ENCODE measurements at places on chromosomes 11 and 22.

DNA sequence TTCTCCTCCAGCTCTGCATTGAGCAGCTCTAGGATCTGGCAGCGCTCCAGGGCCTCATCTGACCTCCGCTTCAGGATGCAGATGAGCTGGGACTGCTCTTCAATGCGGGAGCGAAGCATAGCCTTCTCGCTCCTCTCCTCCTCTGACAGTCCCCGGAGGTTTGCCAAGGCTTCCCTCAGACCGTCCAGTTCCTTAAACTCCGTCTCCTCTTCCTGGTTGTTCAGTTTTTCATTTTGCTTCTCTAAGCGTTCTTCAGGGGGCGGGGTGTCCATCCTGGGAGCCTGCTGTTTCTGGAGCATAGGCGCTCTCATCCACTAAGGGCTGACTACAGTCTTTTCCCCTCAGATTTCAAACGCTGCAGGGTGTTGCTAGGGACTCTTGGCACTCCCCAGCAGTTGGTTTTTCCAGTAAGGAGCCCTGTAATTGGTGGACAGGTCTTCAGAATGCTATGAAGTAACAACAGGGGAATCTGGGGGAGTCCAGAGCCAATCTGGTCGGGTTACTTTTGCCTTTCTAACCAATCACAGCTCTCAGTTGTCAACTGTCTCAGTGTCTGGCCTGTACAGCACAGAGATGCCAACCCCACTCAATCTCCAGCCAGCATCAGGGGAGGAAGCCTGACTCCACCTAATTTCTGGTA lies at the start of gene CCDC89:
CCDC89 (minus strand) TSS at position 376 of the 640 bp plus-strand sequence; CDS start at position 311, 65 bp downstream.
- no peak for DNase-seq

DNA sequence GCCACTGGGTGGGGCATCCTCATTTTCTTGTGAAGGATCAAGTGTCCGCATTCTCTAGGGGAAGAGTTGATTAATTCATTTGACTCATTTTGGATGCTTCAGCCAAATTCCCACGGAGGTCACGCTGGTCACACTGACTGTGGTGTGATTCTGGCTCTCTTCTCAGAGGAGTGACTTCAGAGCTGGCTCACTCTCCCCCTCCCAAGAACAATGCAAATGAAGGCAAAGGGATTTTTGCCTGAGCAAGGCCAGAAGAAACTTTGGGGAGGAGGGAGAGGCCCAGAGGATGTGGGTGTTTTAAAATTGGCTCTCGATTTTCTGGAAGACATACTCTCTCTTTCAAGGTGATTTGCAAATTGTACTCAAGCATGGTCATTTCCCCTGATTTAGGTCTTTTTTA lies 51.1 kb upstream of the LMO2 start:
- DNase-seq: no peak

GRCh38 chr11:44680982-44681597 lies 45.7 kb upstream of the TSPAN18 start:
- DNase-seq: peak; percentile 73

DNA sequence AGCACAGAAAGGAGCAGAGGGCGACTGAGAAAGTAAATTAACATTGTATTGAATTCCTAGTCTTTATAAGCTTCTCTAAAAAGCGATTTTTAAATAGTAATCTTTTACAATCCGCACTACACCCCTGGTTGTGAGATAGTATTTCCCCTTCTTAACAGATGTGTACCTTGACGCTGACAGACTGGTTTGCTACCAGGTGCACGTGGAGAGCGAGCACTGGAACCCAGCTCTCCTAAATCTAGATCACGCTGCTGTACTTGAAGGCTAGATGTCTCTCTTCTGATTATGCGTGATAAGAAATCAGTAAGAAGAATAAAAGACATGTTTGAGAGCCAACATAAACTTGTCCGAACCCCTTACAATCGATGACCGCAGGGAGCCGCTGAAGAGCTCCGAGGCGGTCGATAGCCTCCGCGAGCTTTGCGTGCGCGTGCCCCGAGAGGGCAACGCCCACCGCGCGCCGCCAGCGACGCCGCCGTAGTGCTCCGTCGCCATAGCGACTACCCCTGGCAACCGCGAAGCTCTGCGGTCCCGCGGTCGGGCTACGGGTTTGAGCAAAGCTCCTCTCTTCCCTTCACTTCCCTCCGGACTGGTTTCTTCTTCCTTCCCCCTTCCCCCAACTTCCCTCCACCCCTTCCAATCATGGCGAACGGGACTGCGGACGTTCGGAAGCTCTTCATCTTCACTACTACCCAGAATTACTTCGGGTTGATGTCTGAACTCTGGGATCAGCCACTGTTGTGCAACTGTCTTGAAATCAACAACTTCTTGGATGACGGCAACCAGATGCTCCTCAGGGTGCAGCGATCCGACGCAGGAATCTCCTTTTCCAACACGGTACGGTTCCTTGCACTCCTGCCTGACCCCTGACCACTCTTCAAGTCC lies at the start of gene DYNC2H1:
DYNC2H1 (plus strand) TSS at position 494 of the 885 bp plus-strand sequence; CDS start at position 643, 149 bp downstream.
- DNase-seq: peak; percentile 88

DNA sequence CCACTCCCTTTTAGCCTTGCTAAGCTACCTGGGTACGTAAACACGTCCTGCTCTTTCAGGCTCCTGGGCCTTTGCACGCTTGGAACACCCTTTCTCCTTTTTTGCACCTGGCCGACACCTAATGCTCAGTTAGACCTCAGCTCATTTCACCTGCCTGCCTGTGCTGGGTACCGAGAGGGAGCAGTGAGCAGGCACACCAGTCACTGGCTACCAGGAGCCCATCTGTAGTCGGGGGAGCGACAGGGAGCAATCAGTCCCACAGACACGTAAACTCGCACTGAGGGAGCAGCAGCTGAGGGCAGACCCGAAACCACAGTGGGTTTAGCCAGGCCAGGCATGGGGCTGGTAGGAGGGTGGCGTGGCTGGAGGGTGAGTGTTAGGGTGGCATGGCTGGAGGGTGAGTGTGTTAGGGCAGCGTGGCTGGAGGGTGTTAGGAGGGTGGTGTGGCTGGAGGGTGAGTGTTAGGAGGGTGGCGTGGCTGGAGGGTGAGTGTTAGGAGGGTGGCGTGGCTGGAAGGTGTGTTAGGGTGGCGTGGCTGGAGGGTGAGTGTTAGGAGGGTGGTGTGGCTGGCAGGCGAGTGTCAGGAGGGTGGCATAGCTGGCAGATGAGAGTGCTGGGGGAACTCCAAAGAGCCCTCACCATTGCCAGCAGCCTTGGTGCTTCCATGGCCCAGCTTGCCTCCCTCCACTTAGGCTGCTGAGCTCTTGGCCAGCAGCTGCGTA lies 6.4 kb upstream of the GTSE1 start:
- DNase-seq: peak; percentile 16

- no peak for DNase-seq
Observed at GRCh38 chr11:44784436-44784760, 57.6 kb downstream of the TSPAN18 start.

DNA sequence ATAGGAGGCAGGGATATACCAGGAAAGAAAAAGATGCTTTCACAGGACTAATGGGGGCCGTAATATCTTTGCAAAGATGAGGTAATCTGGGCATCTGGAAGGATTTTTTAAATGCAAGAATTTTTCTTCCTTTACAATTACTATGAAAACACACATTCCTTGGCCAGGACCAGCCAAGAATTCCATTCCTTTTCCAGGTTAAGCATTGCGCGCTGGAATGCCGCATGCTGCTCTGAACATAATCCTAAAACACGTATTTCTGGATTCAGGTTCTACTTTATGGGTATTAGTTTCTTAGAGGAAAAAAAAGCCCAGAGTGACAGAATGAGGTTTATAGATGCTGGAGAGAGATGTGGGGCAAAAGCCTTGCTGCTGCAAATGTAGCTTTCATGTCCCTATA lies 99.4 kb upstream of the SORL1-AS1 start:
- DNase-seq: no peak

DNA sequence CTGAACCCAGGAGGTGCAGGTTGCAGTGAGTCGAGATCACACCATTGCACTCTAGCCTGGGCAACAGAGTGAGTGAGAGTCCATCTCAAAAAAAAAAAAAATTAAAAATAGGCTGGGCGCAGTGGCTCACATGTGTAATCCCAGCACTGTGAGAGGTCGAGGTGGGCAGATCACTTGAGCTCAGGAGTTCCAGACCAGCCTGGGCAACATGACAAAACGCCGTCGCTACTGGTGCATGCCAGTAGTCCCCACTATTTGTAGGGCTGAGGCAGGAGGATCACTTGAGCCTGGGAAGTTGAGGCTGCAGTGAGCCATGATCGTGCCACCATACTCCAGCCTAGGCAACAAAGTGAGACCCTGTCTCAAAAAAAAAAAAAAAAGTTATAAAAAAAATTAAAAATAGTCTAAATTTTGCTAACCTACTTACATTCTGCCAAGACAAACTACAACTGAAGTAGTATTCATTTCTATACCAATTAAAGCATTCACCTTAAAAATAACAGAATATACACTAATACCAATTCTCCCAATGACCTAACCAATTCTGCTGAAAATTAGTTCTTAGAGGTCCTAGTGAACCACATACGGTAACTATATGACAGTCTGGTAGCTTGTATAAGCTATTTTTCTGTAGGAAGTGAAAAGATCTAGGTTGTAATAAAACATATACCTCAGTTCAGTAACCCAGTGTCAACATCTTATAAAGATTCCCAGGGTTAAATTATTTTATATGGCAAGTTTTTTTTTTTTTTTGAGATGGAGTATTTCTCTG lies 7.1 kb downstream of the DDX6 start:
- DNase-seq: no peak

Data from CD4-positive, alpha-beta T cell treated with Interleukin-17A for 1 hour (primary cell).